T47D (cell line): ENCODE measurements at places on chromosomes 3 and 15.

DNA sequence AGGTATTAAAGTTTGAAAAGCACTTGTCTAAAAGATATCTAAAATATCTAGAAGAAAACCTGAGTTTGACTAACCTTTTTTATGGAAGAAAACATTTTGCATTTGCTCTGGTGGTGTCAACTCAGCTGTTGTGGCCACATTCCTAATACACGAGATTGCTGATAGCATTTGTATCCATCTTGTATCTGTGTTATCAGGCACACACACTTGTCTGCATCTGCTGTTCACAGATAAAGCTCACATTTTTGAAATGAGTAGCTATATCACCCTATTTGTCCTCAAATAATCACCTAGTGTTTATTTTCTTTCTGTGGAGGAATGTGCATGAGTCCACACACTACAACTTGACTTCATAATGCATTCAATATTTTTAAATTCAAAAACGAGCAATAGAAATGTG, 632.3 kb upstream of the NR2F2 start:
- no peak for DNase-seq

- no peak for DNase-seq
These were observed 972.0 kb downstream of the TUSC7 start for GRCh38 chr3:117681619-117682018.

DNA sequence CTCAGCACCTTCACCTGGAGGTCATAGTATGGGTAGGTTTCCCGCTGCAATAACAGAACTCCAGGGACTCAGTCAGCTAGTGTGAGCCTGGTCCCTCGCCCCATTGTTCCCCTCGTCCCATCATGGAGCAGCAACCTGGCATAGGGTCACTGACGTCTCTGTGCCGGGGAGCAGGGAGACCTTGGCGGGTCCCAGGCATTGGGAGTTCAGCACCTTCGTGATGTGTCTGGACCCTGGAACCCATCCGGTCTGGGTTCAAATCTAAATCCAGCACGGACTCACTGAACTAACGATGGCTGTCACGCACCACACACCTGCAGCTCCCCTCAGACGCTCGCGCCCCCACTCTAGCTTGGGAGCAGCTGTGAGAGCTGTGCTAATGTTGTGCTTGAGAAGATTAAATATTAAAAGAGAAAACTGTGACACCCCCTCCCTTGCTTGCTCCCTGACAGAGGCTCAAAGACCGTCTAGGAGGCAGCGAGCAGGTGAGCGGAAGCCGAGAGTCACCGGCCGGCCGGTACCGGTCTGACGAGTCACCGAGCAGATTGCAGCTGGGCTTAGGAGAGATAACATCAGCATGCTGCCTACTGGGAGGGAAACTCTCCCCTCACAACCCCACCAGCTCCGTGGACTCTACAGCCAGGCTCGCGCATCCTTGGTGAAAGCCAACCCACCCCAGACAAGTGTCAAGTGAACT, 742 bp downstream of the PLA2G4F start:
- DNase-seq: peak; percentile 75

GRCh38 chr3:122458992-122459391, 43.1 kb upstream of the WDR5B start:
- no peak for DNase-seq
